ENCODE measurements at places on chromosomes 3 and 15. TPM values are rescaled to one million over a fixed set of nuclear protein-coding genes. Genes with fewer than 3 reads are reported as not detected.

Gene WDR72
- not detected for total RNA-seq

Gene ADAMTS7
- total RNA-seq = 13.2 TPM

Gene ARPP21
- 0.29 TPM for total RNA-seq

Gene MITF
- 43.8 TPM for total RNA-seq

Gene MYLK
- 80.3 TPM for total RNA-seq

Gene OSTN
- total RNA-seq = not detected

Gene C3orf22
- total RNA-seq = not detected

Gene GOLGA6D
- total RNA-seq = not detected

Gene UROC1
- not detected for total RNA-seq

Gene GRIP2
- total RNA-seq = 0.71 TPM

Gene RASGRF1
- not detected for total RNA-seq

Gene ARL14
- not detected for total RNA-seq

Gene STARD9
- total RNA-seq = 17.0 TPM

Gene PLSCR1
- 187 TPM for total RNA-seq

Gene KBTBD12
- 0.10 TPM for total RNA-seq

Gene SMCO1
- not detected for total RNA-seq

DNA sequence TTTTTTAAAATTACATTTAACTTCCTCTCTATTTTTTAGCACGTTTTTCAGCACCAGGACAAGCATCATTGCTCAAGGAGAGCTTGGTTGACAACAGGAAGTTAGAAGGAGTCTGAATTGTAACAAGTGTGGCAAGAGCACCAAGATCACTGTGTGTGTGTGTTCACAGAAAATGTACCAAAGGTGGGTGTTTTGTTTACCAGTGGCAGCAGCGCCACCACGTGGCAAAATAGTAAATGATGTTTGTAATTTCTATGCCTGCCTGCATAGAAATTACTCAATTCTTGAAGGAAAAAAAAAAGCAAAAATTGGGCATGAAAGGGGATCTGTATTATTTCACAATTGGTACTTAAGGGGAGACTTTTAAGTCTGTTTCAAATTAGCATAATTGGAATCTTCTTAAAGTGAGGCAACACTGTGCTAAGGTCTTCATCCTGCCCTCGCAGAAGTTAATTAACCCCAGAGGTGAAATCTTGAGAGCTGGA, 7.4 kb upstream of the U2SURP start:
- DNase-seq = no peak

- DNase-seq = no peak
These were observed 13.7 kb downstream of the LRRK1 start for GRCh38 chr15:100932676-100933348.

DNA sequence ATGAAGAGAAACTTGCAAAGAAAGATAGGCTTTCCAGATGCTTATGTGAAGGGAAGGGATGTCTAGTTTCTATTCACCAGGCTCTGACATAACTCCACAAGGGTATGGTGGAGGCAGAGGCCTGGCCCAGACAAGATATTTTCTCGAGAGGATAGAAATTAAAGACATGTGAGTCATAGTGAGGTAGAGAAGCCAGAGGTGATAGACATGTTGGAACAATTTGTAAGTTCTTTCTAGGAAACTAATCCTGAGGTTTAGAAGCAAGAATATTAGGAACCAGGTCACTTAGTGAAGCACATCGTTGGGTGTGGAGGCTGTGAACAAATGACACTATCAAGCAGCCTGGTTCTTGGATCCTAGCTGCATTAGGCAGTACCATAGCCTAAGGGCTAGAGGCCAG, 176.9 kb downstream of the BBX start:
- DNase-seq = no peak

- no peak for DNase-seq
These were observed 1.2 kb downstream of the GNAI2 start for GRCh38 chr3:50237133-50237651.

DNA sequence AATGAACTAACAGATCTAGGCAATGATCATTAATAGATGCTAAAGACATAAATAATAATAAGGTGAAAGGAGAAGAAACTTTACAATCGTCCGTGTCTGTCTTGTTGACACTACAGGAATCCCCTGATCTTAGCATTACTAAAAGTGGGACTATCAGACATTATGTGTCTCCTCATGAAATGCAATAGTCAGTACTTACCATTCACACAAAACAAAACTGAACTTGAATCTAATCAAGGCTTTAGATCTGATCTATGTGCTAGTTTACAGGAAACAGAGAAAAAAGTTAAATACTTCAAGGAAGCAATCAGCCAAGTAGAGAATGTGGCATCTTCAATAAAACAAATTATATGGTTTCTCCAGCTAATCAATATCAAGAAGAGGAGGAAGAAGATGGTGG, 73.7 kb downstream of the PIK3CB start:
- no peak for DNase-seq

- no peak for DNase-seq
These were observed 860.1 kb downstream of the MCTP2 start for GRCh38 chr15:95091444-95091843.

DNA sequence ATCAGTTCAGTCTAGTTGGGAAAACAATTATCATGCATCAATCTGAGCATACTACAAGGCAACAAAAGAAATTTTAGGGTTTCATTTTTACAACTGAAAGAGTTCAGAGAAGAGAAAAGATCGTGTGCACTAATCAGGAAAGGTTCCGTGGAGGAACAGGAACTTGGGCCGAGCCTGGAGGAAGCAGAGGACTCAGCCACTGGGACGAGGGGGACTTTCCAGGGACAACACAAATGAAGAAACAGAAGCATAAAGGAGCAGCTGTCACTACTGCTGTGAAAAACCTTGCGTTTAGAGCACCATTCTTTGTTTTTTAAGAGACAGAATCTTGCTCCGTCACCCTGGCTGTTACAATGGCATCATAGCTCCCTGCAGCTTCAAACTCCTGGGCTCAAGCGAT, 60.5 kb downstream of the MYO1E start:
- DNase-seq = no peak

- DNase-seq = no peak
These were observed 46.4 kb downstream of the FLNB start for GRCh38 chr3:58054652-58055051.

DNA sequence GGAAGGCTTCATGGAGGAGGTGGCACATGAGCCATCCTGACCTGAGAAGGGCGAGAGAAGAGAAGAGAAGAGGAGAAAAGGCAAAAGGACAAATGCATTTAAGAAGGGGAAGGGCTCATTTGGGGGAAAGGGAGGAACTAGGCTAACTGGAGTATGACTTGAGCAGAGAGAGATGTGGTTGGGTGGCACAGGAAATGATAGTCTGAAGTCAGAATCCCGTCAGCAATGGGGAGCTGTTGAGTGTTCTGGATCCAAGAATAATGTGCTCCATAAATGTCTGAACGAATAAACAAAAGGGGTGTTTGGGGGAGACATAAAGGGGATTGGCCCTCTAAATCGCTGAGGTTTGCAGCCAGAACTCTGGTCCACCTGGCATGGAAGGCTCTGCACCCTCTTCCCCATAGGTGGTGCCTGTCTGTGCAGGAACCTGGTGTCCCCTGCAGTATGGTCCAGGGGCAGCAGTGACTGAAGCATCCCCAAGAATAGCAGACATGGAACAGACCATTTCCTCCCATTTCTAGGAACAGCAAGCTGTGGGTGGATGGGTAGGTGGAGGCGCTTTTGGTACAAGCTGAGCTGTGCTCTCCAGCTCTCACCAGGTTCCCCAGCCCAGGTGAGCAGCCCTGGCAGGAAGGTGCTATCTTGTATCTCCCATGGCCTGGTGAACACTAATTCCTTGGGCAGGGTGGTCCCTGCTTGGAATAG, 15.2 kb downstream of the CORO2B start:
- DNase-seq = no peak

DNA sequence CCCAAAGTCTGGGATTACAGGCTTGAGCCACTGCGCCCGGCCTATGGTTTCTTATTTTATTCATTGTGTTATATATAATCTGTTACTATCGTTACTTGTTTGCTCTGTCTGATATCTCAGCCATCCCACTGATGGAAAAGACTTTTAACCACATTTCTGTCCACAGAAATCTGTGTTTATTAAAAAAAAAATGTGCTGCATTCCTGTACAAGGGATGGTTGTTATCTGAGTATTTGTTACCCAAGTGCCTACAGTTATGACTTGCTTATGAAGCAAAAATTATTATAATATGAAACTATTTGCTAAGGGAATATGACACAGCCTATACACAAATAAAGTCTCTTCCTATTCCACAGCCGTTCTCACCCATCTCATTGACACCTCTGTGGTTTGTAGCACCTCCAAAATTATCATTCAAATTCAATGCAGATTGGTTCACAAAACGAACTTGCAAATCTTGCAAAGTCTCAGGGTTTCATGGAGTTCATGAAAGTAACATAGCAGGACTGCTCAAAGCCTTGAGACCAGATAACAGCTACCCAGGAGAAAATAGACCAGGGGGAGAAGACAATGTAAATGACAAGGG, 47.4 kb upstream of the UBE2E1 start:
- no peak for DNase-seq

- DNase-seq = no peak
These were observed 77.1 kb downstream of the PDZRN3 start for GRCh38 chr3:73547427-73548248.

DNA sequence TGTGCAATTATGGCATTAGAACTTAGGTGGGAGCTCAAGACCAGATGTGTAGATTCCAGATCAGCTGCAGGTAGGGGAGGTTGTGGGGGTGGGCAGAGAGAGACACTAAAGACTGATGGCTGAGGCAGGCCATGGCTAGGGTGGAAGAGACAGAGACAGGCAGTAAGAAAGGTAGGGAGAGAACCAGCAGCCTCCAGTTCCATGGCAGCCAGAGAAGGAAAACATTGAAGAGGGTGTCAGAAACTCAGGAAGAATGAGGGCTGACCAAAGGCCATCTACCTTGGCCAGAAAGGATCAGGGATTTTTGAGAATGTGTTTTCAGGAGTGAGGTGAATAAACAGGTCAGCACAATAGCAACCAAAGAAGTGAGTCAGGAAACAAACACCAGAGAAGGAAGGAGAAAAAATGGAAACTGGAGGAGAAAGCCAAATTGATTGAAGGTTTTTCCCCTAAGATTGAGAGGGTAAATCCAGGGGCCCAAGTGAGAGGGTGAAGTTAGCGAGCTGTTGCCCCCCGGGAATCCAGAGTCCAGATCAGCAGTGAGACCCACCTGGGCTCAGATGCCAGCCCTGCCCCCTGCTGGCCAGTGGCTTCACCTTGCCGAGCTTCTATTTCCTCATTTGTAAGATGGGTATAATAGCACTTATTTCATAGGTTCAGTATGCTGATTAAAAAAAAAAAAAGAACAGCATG, 41.0 kb downstream of the ABHD2 start:
- no peak for DNase-seq

- no peak for DNase-seq
These were observed 65.1 kb downstream of the ZNF445 start for GRCh38 chr3:44412365-44412764.

- no peak for DNase-seq
These were observed 68.4 kb downstream of the CLDN11 start for GRCh38 chr3:170487031-170487430.

DNA sequence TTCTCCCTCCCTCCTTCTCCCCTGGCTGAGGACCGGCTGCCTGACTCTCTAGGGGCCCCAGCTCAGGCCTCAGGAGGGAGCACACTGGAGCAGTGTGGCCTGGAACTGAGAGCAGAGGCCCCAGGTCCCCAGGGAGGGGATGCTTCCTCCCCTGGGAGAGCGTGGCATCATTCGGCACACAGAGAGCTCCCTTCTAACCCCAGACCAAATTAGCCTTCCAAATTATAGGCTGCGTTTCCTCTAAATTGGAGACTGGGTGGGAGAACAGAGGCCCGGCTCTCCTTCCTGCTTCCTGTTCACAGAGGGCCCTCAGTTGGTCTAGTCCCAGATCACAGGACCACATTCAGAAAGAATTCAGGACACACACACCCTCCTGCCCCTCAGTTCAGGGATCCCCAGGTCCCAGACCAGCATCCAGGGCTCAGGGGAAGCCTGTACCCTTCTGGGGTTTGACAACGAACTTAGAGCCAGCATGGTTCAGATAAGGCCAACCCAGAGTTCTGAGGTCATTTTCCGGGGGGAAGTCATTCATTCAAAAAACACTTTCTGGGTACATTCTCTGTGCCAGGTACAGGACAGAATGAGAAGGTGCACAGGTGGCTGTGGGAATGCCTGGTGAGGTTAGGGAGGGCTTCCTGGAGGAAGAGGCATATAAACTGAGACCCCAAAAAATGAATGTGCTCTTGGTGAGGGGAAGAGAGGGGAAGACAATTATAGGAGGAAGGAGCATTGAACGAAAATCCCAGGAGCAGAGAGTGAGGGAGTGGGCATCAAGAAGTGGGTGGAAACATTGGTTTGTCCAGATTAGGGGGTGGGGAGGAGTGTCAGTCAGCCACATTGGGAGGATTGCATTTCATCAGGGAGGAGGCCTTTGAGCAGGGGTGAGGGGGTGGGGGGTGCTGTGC, 28.4 kb upstream of the RPL29 start:
- no peak for DNase-seq

DNA sequence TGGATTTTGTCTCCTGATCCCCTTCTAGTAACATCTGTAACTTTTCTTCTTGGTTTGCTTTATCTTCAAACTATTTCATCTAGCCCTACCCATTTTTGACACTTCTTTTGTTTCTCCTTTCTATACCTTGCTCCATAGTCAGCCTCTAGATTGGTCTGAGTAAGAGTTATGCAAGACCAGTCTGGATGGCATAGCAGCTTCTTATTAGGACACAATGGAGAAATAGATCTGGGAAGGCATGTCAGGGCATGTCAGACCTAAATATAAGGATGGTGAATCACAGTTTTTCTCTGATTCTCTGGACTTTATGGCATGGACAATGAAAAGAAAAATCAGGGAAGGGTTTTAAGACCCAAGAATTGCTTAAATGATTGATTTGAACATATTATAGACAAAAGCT, 452.5 kb downstream of the RAP2B start:
- no peak for DNase-seq

DNA sequence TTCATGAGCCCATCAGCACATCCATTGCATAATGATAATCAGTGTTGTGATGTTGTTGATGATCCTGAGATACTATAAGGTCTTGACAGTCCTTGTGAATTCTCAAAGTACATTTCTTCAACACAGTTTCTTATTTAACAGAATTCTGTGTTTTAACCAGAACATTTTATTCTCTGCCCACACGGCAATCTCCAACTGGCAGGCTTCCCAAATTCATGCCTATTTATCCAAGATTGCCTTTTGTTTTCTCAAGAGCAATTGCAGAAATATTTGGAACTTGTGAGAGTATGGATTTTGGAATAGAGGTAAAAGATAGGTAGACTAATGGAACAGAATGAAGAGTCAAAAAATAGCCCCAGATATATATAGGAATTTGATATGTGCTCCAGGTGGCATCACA, 116.0 kb downstream of the UACA start:
- DNase-seq = no peak

DNA sequence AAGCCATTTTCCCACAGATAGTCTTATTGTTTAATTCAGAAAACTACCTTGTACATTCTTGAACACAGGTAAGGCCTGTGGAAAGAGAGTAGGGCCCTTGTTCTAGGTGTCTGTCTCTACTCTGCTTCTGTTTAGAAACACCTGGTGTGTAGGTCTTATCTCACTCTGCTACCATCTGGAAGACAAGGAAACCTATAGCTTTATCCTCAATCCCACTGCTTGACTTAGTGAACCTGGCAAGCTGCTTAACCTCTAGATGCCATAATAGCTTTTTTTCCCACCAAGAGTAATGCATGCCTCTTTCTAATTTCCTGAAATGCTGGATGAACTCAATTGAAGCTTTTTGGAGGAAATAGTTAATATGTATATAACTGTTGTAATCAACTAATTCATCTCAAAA, 82.6 kb upstream of the RAP2B start:
- no peak for DNase-seq

Data from mesenteric fat pad (tissue), 1 donor.